Mucosa of descending colon (tissue), 3 donors: ENCODE measurements at places on chromosomes 13 and 19. TPM values are rescaled to one million over a fixed set of nuclear protein-coding genes. Genes with fewer than 3 reads are reported as not detected.

GRCh38 chr13:28012896-28013295 lies 24.4 kb upstream of the URAD start:
- DNase-seq = no peak

The PLIN4 gene
- 90.0 TPM for total RNA-seq

DNA sequence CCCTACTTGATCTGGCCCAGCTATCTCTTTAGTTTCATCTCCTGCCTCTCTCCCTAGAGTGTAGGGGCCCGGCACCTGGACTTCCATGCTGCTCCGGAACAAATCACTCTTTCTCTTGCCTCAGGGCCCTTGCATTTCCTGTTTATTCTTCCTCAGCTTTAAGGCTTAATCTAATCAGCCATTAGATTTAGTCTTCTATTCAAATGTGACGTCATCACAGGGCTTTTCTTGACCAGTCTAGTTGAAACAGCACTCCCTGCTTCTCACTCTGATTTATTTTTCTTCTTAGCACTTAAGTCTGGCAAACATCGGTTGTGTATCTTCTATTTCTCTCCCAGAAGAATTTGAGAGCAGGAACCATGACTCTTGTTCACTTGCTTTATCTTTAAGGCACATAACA lies 564.1 kb downstream of the EFNB2 start:
- no peak for DNase-seq

GRCh38 chr13:23985839-23986238 lies 88.5 kb upstream of the C1QTNF9B start:
- no peak for DNase-seq

The PSMD8 gene
- 141 TPM for total RNA-seq

GRCh38 chr19:6354098-6354674 lies 7.1 kb upstream of the CLPP start:
- no peak for DNase-seq

DNA sequence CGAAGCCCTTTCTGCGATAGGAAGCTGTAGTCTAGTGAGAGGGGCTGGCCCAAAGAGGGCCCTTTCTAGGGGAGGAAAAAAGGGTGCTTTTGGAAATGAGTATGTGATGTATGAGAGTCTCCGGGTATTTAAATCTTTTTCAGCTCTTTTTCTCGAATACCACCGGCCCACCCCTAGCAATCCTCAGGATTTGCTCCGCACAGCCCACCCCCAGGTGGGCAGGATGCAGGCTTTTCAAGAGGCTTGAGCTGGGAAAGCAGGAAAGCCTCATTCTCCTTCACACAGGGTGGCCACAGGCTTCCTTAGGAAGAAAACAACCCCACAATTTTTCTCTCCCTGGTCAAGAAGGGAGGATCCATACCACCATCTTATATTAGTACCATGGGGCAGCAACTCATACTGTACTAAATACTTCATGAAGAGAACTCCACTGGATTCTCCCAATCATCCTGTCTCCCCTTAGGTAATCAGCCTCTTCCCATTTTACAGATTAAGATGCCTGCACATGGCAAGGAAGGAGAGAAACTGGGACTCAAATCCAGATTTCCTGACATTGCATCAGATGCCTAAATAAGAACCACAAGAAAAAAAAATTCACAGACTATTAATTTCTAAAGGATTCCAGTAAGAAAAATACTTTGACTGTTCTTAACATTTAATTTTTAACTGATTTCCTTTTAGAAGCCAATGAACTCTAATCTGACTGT lies 84.4 kb downstream of the STK24 start:
- no peak for DNase-seq

DNA sequence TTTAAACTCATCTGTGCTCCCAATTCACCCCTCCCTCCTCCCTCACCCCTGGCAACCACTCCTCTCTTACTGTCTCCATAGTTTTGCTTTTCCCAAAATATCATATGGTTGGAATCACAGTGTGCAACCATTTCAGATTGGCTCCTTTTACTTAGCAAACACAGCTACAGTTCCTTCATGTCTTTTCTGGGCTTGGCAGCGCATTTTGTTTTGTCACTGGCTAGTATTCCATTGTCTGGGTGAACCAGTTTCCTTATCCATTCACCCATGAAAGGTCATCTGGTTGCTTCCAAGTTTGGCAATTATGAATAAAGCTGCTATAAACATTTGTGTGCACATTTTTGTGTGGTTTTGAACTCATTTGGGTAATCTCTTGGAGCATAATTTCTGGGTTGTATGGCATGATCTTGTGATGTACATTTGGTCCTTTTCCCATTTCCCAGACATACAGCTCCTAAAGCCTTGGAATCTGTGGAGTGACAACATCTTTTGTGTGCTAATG lies 23.9 kb upstream of the GAS6 start:
- no peak for DNase-seq

DNA sequence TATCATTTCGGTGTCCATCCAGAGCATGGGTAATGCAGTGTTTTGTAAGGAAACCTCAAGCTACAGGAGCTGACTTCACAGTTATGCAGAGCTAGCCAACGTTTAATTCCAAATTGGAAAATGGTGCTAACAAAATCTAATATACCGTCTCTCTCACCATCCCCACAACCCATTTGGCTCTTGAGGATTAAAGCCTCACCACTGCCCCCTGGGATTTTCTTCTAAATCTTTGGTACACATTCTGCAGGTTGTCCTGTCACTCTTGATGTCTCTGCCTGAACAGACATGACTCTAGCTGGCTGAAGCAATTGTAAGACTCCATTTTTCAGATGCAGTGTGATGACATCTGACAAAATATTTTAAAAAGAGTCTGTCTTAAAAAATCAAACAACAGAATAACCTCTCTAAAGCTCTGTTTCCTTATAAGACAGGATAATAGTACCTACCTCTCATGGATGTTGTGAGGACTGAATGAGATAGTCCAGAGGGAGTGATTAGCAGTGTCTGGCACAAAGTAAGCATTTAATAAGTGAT lies 451.8 kb downstream of the SUCLA2 start:
- DNase-seq = no peak

GRCh38 chr19:55457683-55458457 lies 3.6 kb downstream of the ISOC2 start:
- DNase-seq = no peak

GRCh38 chr13:112583592-112584277 lies 4.2 kb downstream of the TUBGCP3 start:
- no peak for DNase-seq

The ACTN4 gene
- total RNA-seq = 1,014 TPM

GRCh38 chr19:8705742-8706141 lies 7.1 kb upstream of the ACTL9 start:
- DNase-seq = no peak

The FAM174C gene
- total RNA-seq = 34.2 TPM

DNA sequence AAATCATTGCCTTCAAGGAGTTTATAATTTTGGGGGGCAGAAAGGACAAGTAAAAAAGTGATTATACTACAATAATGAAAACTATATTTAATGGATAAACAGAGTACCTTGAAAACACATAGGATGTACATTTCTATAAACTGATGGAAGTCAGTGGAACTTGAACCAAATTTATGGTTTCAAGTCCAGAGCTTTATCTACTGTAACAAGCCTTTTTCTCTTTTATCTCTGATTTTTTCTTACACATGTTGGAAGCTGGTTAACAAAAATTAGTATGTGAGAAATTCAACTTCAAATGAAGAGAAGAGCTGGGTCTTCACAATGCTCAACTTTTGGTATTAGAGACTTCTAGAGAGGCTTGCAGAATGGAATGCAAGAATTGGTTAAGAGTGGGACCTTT lies 393.6 kb downstream of the LMO7 start:
- DNase-seq = no peak

The CGB8 gene
- total RNA-seq = not detected

- DNase-seq = no peak
Observed at GRCh38 chr13:67967031-67967430, 736.9 kb upstream of the PCDH9 start.

- DNase-seq = no peak
Observed at GRCh38 chr13:50228527-50228926, 213.3 kb downstream of the KCNRG start.

GRCh38 chr13:109362616-109363015 lies 423.8 kb downstream of the IRS2 start:
- no peak for DNase-seq

GRCh38 chr13:69202996-69203395 lies 904.6 kb upstream of the ATXN8OS start:
- no peak for DNase-seq

The ZSWIM9 gene
- total RNA-seq = 6.0 TPM

DNA sequence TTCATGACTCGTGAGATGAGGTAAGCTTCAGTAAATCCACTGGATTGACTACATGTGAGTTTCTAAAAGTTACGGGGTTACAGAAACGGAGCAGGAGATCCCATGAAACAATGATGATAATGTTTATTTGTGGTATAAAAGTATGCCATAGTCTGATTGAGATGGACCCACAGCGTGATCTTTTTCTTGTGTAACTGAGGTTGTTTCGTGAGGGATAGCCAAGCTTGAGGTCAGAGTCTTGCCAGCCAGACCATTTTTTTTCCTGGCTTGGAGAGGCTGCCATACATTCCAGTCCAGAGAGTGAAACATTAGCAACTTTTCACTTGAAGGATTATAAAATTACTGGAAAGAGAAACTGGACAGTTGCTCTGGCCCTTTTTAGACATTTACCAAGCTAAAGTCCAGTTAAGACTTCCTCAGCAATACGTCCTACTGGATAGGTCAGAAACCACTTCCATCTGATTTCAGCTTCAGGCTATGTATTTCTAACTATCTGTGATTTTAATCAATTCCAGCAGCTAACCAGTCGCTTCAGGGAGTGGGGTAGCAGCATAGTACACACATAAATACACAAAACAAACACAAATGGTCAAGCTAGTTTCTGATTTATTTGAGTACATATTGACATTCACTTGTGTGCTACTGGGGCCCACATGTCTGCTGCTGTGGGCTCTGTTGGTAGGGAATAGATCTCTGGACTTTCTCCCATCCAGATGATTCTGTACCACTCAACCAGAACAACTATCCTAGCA lies 194.6 kb downstream of the POSTN start:
- no peak for DNase-seq

The FGF21 gene
- not detected for total RNA-seq

DNA sequence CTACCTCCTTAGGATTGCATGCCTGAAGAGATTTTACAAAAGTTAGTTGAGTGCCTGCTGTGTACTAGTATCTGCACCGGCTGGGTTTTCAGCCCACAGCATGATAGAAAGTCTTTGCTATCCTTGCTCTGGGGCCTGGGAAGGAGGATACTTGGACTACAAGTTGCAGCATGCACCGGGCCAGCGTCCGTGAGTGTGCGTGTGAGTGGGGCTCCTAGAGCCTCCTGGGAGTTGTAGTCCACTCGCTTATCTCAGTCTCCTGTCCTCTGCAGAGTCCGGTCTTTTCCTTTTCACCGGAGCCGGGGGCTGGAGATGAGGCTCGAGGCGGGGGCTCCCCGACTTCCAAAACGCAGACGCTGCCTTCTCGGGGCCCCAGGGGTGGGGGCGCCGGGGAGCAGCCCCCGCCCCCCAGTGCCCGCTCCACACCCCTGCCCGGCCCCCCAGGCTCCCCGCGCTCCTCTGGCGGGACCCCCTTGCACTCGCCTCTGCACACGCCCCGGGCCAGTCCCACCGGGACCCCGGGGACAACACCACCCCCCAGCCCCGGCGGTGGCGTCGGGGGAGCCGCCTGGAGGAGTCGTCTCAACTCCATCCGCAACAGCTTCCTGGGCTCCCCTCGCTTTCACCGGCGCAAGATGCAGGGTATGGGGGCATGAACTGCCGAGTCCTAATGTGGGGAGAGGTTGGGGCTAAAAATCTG lies 20.6 kb downstream of the BRSK1 start:
- no peak for DNase-seq

The GJA3 gene
- total RNA-seq = not detected

- DNase-seq = peak; percentile 53
Observed at GRCh38 chr19:43438291-43439031, 23.8 kb downstream of the TEX101 start.

The PNMA8A gene
- total RNA-seq = 0.80 TPM
